ENCODE measurements at places on chromosomes 6 and 20.

DNA sequence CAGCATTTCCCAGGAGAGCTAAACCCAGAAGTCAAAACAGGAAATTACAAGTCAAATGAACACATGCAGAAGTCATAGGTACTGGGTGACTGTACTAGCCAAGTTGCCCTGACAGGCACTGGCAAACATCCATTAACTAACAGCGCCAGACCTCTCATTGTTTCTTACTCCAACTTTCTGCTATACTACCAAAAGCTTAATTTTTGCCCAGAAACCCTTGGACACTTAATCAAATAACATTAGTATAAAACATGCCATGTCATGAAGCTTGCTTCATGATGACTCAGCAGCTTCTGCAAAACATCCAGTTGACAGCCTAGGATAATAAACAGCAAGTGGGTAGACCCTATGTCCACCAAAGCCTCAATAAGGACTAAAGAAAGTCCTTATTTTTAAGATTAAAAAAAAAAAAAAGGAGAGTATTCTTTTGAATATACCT lies 3.5 kb downstream of the NUP153 start:
- peak; percentile 24 for DNase-seq

DNA sequence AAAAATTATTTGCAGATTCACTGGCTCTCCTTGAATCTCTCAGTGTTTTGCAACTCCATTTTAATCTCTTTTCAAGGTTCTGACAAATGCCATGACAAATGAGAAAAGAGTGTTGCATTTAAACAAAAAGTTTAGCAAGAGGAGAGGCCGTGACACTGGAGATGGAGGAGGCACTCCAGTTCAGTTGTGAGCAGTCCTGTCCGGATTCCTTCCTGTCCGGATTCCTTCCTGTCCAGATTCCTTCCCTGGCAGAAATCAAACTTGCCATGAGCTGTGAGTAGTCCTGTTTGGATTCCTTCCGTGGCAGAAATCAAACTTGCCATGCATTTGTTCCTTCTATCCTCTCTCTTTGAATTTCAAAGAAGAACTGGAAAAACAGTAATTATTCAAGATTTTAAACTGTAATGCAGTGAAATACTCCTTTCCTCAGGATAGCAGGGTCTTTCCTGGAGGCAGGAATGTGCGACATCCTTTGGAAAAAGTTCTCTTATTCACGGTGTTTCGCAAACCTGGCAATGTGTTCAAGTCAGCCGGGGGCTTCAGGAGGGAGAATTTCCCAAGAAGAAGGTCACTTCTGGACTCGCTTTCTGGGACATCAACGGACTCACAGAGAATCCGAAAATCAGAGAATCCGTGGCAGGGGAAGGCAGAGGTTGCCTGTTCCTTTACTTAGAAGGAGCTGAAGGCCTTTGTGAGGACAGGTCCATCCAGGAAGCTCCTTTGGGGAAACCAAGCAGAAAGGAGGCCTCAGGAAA lies 48.7 kb upstream of the DACT2 start:
- no peak for DNase-seq

- DNase-seq: no peak
These were observed 498.8 kb downstream of the PTPRT start for GRCh38 chr20:42690842-42691437.

GRCh38 chr6:47787620-47788497 lies 6.0 kb downstream of the OPN5 start:
- peak; percentile 86 for DNase-seq

- no peak for DNase-seq
These were observed 147.1 kb downstream of the MTHFD1L start for GRCh38 chr6:151012321-151013294.

DNA sequence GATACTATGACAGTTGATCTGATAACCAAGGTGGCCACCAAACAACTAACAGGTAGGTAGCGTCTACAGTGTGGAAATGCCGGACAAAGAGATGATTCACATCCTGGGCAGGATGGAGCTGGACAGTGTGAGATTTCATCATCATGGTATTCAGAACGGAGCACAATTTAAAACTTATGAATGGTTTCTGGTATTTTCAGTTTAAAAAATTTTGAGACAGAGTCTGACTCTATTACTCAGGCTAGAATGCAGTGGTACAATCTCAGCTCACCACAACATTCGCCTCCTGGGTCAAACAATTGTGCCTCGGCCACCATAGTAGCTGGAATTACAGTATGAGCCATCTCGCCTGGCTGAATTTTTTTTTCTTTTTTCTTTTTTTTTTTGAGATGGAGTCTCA lies 43.8 kb downstream of the CEP57L1 start:
- no peak for DNase-seq

DNA sequence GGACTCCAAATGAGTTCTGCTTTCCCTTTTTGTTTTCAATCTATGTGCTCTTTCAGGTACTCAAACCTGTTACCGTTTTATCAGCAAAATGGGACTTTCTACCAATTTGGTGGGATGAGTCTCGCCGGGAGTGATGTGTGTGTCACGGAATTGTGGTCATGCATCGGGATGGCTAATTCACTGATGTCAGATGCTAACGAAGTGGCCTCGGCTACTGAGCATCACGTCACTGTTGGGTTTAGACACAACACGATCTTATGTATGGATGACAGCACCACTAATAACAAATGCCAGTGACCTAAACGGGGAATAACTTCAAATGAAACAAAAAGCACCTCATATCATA lies 1.6 kb upstream of the PCK1 start:
- DNase-seq: no peak

DNA sequence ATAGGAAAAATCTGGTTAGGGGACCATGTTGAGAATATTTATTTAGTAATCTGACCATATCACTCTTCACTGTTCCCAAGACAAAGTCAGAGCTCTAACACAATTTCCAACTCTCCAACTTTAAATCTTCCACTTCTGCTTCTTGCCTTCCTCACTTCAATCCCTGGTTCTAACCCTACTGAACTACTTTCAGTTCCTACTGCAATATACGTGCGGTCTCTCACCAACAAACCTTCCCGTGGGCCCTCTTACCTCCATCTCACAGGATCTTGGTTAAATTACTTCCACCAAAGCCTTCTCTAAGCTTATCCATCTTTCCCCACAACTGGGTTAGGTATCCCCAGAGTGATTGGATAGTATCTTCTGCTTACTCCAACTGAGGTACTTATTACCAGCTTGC lies 8.0 kb downstream of the EIF2S2 start:
- no peak for DNase-seq

DNA sequence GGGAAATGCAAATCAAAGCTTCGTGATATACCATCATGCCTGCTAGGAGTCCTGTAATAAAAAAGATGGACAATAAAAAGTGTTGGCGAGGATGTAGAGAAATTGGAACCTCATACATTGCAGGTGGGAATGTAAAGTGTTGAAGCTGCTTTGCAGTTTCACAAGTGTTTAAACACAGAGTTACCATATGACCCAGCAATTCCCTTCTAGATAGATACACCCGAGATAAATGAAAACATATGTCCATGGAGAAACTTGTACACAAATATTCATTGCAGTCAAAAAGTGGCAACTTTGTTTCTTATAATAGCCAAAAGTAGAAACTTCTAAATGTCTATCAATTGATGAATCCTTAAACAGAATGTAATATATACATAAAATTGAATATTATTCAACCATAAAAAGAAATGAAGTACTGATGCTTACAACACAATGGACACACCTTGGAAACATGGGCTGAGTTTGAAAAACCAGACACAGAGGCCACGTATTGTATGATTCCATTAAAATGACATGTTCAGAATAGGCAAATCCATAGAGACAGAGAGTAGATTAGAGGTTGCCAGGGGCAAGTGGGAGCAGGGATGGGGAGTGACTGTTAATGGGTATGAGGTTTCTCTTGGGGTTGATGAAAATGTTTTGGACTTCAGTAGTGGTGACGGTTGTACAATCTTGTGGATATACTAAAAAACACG lies 20.8 kb upstream of the ERVFRD-1 start:
- DNase-seq: no peak

DNA sequence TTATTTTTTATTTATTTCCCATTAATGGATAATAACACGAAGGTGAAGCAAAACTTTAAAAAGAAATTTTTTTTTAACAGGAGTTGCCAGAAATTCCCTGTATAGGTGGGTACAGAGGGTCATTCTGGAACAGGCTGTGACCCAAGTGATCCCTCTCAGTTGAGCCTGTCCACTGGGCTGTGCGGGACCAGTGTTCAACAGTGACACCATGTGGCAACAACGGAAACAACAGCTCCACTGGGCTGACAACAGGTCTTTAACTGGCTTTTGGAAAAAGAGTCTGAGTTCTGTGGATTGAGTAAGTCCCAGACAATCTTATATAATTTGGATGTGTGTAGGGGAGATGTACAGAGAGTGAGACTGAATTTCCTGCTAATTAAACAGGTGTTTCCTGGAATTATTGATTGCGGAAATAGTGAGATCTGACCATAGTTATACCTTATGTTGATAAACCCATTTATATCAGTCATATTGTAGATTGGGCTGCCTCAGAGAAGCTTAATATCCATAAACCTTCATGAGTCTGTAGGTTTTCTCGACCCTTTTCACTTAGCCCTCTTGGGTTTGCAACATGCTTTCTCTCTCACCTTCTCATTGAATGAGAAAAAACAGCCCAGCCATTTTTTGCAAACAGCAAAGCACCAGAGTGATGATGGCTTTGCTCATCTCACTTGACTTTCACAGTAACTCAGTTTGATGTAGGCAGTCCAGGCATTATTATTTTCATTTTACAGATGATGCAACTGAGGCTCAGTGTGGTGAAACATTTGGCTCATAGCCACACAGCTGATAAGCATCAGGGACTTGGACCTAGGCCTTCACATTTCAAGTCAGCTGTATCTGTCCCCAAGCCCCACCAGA lies 17.5 kb downstream of the KIAA1755 start:
- DNase-seq: no peak

GRCh38 chr20:1415667-1416468 lies 23.0 kb upstream of the FKBP1A start:
- DNase-seq: no peak
